Jurkat, Clone E6-1 (cell line): ENCODE measurements at places on chromosomes 1 and 21.

DNA sequence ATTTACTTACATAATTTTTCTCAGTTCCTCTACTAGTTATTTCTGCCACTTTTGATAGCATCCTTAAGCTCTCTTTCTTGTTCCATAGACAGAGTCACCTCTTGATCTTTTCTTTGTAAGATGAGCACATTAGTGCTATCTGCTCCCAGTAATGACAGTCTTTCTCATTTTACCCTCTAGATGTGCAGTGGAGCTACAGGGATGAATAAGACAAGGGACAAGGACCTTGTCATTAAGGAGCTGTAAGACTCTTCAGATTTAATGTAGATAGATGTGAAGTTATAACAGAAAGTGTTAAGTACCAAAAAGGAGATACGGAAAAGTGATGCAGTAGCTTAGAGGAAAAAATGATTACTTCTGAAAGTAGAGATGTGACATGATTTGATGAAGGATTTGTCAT lies 20.4 kb downstream of the SCP2 start:
- DNase-seq, result no peak

DNA sequence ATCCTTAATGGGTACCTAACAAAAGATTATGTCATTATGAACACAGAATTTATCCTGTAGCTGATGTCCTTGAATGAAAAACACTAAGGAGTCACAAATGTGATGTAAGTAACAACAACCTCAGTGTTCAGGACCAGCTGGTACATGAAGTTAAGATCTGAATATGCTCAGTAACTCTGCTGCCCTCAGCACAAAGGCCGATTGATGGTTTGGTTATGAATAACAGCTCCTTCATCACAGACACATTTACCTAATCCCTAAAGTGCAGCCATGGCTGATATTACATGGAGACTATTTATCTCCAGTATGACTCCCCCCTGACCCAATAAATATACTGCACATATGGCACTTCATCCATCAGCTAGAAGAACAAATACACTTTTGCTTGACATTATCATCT lies 75.2 kb downstream of the PLPPR5 start:
- DNase-seq, result no peak

- no peak for DNase-seq
These were observed 245.3 kb downstream of the SETD4 start for GRCh38 chr21:35814858-35815619.

GRCh38 chr1:91374086-91374485 lies 30.6 kb downstream of the HFM1 start:
- no peak for DNase-seq

- no peak for DNase-seq
These were observed 22.2 kb downstream of the ETV3L start for GRCh38 chr1:157077394-157077793.

DNA sequence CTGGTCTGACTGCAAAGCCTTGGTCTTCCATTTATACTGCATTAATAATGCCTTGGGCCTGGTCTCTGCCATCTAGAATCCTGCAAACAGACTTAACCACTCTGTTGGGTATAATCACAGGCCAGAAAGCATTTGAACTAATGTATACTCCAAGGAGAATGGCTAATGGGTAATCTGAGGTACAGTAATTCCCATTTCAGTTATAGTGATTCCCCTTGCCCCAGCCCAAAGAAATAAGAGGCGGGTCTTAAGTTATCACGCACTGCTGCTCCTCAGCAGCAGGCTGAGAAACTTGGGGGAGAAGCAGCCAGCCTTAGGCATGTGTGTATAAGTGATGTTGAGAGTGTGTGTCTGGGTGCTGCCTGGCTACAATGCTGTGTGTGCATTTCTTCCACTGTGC lies 2.4 kb downstream of the LPAR3 start:
- no peak for DNase-seq

DNA sequence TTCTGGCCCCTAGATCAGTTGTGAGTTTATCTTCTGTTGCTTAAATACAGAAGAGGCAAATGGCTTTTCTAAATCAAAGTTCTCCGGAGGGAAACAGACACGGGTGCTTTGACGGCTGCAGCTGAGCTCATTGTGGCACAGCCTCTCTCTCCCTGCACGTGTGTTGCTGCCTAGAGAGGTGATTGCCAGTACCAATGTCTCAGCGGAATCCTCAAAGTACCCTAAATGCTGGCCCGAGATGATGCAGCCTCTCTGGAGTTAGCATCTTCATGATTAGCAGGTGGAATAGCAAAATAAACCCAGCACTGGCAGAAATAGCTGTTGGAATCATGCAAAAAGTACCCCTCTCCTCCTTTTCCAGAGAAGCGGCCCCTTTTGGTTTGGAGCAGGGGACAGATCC lies 192.2 kb downstream of the PRDM2 start:
- no peak for DNase-seq

GRCh38 chr1:77030401-77031105 lies 163.3 kb downstream of the ST6GALNAC5 start:
- DNase-seq, result no peak

DNA sequence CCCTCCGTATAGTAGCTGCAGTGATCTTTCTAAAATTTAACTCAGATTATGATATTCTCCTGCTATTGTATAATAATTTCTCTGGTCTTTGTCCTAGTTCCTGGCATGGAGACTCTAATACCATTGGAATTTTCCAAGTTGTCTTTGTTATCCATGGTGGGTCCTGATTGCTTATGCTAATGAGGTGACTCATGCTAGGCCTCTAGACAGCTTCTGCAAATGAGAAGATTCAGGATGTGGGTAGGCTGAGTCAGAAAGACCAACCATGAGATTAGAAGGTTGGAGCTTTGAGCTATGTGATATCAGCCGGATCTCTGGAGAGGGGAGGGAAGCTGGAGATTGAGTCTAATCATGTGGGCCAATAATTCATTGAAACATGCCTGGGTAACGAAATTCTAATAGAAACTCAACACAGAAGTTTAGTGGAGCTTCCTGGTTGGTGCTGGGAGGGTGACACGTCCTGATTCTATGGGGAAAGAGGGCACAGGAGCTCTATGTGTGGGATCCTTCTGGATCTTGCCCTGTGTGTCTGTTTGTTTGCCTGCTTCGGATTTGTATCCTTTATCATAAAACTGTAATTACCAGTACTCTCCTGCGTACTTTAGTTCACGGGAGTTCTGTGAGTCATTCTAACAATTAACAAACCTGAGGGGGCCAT lies 73.2 kb upstream of the CNIH3 start:
- DNase-seq, result peak; percentile 58

GRCh38 chr21:37659874-37660273 lies 256.4 kb downstream of the KCNJ6 start:
- no peak for DNase-seq
